ENCODE measurements at places on chromosomes 7 and 10.

DNA sequence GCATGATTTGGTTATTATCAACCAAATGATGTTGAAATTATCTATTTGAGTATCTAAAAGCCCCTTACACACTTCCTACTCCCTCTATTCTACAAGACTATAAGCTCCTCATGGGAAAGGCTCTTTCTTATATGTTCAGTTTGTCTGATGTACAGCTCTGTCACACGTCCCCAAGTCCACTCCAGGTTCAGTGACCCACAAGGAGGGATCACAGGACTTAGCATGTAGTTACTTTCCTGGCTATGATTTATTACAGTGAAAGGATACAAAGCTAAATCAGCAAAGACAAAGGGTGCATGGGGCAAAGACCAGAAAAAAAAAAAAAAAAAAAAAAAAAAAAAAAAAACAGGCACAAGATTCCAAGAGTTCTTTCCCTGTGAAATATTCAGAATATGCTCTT is 125.6 kb upstream of the TMEM106B start:
- no peak for DNase-seq

- DNase-seq: no peak
These were observed 38.7 kb downstream of the NPS start for GRCh38 chr10:127587668-127588365.

- DNase-seq: no peak
These were observed 5.4 kb upstream of the ACSM6 start for GRCh38 chr10:95188593-95188992.

DNA sequence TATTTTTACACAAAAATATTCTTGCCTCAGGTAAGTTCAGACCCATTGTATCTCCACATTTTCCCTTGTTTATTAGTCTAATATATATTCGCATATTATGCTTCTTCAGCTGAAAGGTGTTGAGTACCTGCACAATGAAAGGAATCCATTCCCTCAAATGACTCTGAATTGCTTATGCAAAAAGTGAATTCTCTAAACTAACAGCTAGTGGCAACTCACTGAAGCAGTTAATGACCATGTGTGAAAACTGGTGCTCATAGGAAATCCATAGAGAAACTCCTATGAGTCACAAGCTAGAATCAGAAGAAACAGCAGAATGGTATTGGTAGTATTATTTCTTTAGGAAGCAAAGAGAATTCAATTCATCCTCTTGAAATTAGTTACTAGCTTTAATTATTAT is 33.5 kb upstream of the RNF148 start:
- no peak for DNase-seq

DNA sequence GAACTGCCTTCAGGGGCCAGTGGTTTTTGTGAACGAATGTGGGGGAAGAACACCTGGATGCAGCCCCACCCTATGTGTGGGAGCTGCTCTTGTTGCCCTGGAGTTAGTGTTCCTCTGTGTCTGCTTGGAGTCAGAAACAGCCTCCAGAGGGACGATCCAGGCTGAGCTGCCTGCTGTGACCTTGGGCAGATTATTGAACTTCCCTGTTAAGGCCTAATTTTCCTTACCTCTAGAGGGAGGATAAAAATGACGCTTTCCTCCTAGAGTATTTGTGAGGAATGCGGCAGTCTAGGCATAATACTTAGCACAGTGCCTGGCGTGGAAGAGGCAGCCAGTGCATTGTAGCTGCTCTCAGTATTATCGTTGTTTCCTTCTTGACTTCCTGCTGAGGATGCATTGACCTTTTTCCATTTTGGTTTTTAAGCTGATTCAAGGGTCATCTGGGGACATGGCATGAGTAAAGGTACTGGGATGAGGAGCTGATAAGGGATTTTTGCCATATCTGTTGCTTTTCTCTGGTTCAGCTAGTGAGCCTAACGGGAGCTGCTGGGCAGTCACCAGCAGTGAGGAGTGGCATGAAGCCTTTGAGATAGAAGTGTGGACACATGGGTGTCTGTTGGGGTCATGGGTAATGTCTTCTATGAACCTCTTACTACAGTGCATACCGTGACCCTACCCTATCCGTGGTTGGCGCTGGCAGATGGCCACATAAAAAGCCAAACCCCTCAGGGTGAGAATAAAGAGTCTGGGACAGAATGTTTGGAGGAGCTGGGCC is 6.4 kb downstream of the ZFYVE27 start:
- DNase-seq: no peak

DNA sequence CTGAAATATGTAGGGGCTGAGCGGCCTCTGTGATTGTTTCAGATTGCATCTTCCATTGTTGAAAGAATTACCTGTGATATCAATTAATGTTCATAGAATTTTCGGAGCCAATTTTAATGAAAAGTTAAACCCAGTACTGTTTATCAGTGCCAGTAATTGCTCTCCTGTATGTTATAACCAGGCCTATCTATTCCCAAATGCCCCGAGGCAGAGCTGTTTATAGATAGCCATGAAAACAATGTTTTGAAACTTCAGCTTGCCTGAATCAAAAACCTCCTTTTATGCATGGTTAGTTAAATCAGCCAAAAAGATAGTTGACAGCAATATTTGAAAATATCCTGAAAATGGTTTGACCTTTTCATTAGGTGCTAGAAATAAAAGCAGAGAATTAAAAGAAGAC is 50.1 kb upstream of the HDAC9 start:
- no peak for DNase-seq

GRCh38 chr7:151673216-151673615 is 153.5 kb upstream of the RHEB start:
- DNase-seq: no peak

- DNase-seq: no peak
These were observed 1.5 kb downstream of the ARHGAP21 start for GRCh38 chr10:24722131-24722675.

- DNase-seq: no peak
These were observed 280.0 kb downstream of the CACNA2D1 start for GRCh38 chr7:82163586-82163985.

Data from hippocampal formation (tissue), 2 donors.